ENCODE measurements at places on chromosomes 6 and 20. TPM values are rescaled to one million over a fixed set of nuclear protein-coding genes. Genes with fewer than 3 reads are reported as not detected.

Gene PRSS16
- total RNA-seq = 15.1 TPM

Gene TRIM39
- 11.1 TPM for total RNA-seq

Gene FLOT1
- 15.1 TPM for total RNA-seq

Gene PPIL6
- total RNA-seq = 9.3 TPM

Gene SIM1
- not detected for total RNA-seq

Gene LY6G5C
- total RNA-seq = not detected

Gene CST4
- not detected for total RNA-seq

Gene KCNK16
- total RNA-seq = not detected

Gene CEP85L
- total RNA-seq = 7.1 TPM

Gene RNASET2
- total RNA-seq = 13.2 TPM

Gene ABHD16B
- not detected for total RNA-seq

Gene SLC17A3
- not detected for total RNA-seq

Gene CDH26
- total RNA-seq = 8.4 TPM

Gene RFX6
- total RNA-seq = not detected

Gene TRAPPC3L
- not detected for total RNA-seq

Gene MUCL3
- under 0.01 TPM for total RNA-seq

Gene PTCRA
- total RNA-seq = not detected

Gene GMPR
- 0.53 TPM for total RNA-seq

Gene MPC1
- 40.5 TPM for total RNA-seq

Gene PI3
- total RNA-seq = 110 TPM
